ENCODE measurements at places on chromosomes 7 and 10.
A peak's percentile ranks its signal among the peaks of the same experiment; 100 is the strongest.

DNA sequence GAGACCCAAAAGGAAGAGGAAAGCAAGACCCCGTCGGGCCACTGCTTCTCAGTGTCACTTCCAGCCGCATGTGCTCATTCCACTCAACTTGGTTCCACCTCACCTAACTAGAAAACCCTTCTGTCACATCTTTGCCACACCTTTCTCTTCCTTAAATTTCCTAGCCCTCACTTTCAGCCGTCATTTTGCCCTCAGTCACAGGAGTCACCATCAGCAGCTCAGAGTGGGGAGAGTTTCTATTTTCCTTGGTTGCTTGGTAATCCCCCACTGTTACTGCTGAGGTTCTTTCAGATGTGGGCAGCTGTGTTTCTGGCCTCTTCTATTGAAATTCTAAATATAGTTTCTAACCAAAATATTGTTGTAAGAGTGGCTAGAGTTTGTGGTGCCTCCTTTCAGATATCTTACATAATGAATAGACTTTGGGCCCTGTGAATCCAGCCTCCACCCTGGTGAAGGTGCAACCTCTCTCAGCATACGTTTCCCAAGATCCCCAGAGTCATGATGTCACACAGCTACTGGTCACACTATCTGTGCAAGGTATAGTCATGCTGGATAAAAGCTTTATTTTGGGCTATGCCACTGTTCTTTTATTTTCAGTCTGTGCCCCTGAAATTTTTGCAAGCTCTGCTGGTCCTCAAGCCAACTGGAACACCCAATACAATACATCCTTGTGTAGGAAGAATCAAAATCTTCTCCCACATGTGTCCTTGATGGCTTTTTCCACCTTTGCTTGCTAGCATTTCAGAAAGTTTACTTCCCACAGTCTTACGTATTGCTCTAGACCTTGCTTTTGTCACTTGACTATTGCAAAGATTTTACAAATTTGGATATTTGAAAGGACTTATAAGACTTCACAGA, 9.2 kb downstream of the AGBL3 start:
- DNase-seq = no peak

DNA sequence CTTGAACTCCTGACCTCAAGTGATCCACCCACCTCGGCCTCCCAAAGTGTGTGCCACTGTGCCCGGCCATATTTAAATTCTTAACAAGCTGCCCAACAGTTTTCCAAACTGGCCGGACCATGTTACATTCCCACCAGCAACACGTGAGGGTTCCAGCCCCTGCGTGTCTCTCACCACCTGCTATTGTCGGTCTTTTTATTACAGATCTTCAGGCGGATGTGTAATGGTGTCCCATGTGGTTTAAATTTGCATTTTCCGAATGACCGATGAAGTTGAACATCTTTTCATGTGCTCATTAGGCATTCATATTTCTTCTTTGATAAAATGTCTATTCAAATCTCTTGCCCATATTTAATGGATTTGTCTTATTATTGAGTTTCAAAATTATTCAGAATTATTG, 11.5 kb downstream of the ELFN1 start:
- DNase-seq = no peak

- DNase-seq = no peak
Measured at GRCh38 chr7:95304990-95305389, 19.3 kb downstream of the PON1 start.

GRCh38 chr7:28349637-28350036, 62.7 kb upstream of the CREB5 start:
- no peak for DNase-seq

DNA sequence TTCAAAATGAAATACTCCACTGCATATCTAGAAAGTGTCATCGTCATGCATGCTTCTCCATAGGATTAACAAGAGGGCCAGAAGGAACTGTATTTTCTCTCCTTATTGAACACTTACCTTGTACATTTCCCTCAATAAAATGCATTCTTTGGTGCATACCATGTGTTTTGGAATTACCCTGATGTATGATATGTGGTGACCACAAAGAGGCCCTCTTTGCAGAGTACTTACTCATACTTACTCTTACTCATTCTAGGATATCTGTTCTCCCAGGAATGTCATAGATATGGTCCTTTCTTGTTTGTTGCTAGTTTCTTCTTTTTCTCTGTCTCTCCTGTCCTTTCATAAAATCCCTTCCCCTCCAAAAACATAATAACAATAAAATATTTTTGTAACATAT, 1087.1 kb upstream of the POT1 start:
- DNase-seq = no peak

DNA sequence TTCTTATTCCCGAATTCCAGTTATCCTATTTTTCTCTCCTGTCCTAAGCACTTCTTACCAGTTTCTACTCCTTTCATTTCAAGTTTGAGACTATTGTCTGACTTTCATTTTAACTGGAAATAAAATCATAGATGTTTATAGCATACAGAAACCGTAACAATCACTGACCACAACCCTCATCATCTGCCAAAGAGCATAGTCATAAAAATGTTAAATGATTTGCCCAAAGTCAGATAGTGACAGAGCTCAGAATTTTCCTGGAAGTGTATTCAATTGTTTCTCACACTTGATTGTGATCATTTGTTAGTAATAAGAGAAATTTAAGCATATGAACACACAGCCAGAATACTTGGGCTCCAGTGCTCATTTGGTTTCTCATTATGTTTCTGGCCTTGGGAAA, 250.5 kb upstream of the PCDH15 start:
- DNase-seq = no peak

GRCh38 chr7:65892161-65892560, 19.3 kb downstream of the VKORC1L1 start:
- no peak for DNase-seq

GRCh38 chr7:92723943-92724342, 112.4 kb downstream of the CDK6 start:
- no peak for DNase-seq

GRCh38 chr10:23106331-23107072, 11.1 kb downstream of the MSRB2 start:
- DNase-seq = no peak

DNA sequence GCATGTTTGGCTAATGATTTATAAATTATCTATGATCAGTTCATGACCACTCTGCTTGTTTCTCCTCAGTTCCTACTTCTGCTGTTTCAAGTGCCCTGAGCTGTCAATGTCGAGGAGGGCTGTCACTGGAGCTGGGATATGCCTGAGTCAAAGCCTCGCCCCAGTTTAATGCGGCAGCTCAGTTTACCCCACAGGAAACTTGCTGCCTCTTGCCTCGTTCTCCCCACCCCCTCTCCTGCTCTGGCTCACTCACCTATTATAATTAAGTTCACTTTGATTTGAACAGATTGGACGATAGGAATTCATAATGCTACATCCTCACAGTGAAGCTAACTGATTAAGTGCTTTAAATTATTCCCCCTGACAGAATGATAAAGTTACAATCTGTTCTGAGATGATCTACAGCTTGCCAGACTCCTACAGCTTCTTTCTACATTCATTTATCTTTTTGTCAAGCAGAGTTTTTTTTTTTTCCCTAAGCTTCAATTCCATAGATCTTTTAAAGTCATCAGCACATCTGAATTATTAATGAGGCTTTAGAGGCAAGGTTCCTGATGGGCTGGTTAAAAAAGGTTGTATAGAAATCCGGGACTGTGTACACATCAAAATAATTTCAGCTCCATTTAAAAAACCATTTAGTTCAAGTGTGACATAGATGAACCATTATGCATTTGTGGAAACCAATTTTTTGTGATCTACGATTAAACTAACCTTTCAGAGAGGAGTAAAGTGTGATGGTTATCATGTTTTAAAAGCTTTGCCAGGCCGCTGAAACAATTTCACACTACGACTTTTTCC, 758.3 kb downstream of the KCNMA1 start:
- DNase-seq = no peak

DNA sequence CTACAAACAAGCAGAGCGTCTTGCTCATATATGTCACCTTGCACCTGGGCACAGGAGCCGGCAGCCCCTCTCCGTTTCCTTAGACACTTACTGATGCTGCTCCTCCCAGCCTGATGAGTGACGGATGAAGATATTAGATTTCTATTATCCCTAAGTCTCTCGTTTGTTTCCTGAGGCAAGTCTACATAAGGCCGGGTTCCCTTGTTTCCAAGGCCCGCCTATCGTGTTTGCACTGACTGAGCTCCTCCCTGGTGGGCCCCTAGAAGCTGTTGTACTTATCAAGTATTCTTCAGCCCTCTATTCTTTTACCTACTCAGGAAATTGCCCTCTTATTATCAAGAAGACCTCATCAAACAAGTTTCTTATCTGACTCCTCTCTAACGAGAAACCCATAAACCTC, 18.5 kb downstream of the SH3PXD2A start:
- no peak for DNase-seq

DNA sequence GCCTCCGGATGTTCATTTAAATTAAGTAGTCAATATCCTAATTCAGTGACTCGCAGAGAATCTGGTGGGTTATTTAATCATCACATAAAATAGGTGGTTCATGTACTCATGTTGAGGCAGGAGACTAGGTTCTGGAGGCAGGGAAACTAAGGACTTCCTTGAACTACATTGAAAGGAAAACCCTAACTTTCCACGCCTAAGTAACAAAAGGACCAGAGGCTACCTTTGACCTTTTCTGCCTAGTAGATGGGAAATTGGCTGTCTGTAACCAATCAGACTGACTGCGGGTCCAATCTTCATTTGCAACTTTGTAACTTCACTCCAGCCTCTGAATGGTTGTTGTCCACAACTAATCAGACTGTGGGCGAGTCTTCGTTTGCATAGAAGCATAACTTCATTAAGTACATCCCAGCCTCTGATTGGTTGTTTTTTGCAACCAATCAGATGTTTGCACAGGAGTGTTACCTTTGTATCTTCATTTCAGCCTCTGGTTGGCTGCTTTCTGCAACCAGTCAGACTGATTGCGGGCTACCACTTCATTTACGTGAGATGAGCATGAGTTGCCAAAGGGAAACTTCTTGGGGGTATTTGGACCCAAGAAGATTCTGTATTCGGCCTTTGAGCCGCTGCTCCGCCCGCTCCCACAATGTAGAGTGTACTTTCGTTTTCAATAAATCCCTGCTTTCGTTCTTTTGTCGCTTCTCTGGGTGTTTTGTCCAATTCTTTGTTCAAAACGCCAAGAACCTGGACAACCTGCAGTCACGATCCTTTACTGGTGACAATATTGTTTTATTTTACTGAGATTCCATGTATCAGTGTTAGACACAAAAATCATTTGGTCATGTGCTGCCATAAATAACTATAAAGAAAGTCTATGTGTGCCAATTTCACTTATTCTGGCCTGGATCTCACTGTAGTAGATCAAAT, 1.7 kb upstream of the ST7 start:
- no peak for DNase-seq

- DNase-seq = peak; percentile 14
Measured at GRCh38 chr10:29141761-29142160, 147.1 kb upstream of the LYZL1 start.

DNA sequence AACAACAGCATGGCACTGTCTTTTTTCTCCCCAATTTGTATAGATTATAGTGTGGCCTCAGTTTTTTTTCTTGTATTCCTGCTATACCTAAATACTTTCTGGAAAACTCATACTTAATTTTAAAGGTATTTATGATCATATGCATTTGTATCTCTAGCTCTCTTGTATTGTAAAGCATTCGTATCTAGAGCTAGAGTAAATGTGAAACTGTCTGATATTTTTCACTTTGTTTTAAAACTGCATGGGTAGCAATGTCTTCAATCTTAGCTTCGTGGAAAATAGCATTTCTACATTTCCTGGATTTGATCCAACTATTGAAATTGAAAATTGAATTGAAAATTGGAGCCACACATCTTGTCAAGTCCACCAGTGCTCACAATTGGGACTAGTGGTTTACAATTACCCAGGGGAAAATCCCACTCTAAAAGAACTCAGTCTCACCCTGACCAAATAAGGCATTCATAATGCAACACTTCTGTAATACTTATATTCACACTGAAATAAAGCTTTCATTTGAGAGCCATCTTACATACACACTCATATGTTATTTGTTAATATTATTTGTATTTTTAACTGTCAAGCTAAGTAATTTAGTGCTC, 51.3 kb upstream of the KLF6 start:
- no peak for DNase-seq

DNA sequence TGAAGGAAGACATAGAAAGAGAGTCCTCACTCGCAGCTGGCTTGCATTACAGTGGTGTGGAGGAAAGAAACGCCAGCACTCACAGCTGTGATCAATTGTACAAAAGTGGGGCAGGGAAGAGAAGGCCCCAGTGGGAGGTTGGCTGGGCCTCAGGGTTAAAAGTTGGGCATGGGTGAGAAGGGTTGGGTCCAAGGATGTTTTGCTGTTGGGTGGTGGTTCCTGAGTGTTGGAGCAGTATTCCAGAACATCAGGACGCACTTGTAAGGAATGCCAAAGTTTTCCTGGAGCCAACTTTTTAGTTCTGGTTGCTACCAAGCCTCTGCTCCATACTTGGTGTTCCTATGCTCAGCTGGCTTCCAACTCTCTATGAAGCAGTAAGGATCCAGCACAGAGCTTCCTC, 55.4 kb upstream of the MKRN1 start:
- DNase-seq = no peak

Data from hepatic stellate cell (primary cell).